ENCODE measurements at places on chromosomes 4 and X. TPM values are rescaled to one million over a fixed set of nuclear protein-coding genes. Genes with fewer than 3 reads are reported as not detected.

The KLB gene
- 0.06 TPM for total RNA-seq

The PAGE2 gene
- total RNA-seq, result not detected

The CLIC2 gene
- total RNA-seq, result 0.20 TPM

The CTSO gene
- 1.5 TPM for total RNA-seq

The TRO gene
- 0.74 TPM for total RNA-seq

The ATP1B4 gene
- not detected for total RNA-seq

The TACR3 gene
- total RNA-seq, result not detected

The RHOXF2B gene
- not detected for total RNA-seq

The SHOX gene
- not detected for total RNA-seq

The KLHL5 gene
- 57.5 TPM for total RNA-seq

The BBS12 gene
- total RNA-seq, result 3.3 TPM

The PAGE5 gene
- not detected for total RNA-seq

The IGSF1 gene
- total RNA-seq, result 0.47 TPM

The MAGEA12 gene
- total RNA-seq, result 0.12 TPM

The UCHL1 gene
- 959 TPM for total RNA-seq

The POU4F2 gene
- not detected for total RNA-seq

The TBC1D19 gene
- 4.1 TPM for total RNA-seq

The MANBA gene
- total RNA-seq, result 13.2 TPM

The VCX3A gene
- total RNA-seq, result not detected

The TLR3 gene
- total RNA-seq, result 0.39 TPM

The SOD3 gene
- total RNA-seq, result not detected

Data from A549 treated with ZK216348 at 1 μM for 4 hours (cell line).